ENCODE measurements at places on chromosomes 3 and 15.

DNA sequence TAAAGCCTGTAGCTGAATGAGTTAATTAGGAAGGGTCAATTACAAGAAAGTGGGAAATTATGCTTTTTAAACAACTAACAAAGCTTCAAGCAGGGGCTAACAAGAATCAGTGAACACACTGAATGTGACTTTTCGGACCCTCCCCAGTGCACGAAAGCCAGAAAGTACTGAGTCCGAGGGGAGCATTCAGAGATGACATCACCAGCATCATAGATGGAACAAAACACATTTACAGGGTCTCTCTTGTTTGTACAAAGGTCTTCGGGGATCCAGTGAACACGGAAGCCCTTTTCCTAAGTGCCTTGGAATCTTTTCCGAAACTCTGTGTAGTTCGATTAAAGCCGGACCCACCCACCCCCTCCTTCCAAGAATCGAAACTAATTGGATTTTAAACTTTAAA, 829 bp downstream of the DCP1A start:
- DNase-seq = peak; percentile 23

- DNase-seq = no peak
Measured at GRCh38 chr3:111923095-111923771, 55.6 kb upstream of the ABHD10 start.

- peak; percentile 26 for DNase-seq
Measured at GRCh38 chr3:112302881-112303763, 9.1 kb upstream of the SLC9C1 start.

- no peak for DNase-seq
Measured at GRCh38 chr3:120678984-120679383, 3.1 kb downstream of the HGD start.

DNA sequence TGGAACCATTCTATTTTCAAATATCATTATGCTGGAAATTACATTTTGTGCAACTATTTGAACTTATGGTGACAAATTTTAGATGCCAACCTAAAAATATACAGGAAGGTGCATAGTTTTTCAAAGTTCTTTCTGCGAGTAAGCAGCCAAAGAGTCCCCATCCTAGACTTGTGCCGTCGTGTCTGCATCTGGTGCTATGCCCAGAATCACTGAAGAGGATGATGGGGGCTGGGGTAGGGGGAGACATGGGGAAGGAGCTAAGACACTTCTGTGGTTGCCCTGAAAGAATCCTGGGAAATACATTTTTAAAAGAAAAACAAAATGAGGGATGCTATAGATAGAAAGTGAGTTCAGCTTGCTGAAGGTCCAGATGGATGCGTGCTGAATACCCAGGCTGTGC, 21.2 kb upstream of the FAM81A start:
- no peak for DNase-seq

- no peak for DNase-seq
Measured at GRCh38 chr3:21592828-21593227, 158.2 kb downstream of the ZNF385D start.

DNA sequence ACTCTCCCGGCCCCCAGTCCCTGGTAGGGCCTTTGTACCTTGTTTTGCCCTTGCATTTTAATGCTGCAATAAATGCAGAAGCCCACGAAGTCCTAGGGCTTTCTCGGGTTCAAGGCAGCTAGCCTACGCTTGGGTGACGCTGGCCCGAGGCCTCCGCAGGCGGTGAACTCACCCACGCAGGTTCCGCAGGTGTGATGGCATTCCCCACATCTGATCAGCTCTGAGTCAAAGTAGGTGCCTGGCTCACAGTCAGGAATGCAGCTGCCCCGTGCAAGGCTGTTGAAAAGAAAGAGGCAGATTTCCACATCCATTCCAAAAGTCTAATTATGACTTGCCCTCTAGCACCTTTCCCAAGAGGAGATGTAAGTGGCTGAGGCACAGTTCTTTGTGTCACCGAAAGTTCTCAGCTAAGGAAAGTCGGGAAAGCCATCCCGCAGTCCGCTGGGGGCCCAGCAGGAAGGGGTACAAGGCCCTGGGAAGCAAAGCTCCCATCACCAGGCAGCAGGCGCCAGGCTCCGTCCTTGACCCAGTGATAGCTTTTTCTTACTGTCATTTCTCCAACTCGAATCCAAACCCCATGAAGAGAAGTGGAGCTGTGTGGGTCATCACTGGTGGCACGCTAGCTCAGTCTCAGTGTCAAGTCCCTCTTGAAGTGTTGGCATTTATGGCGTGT, 23.2 kb upstream of the SNRPA1 start:
- DNase-seq = no peak

GRCh38 chr3:72746430-72747411, 101.5 kb downstream of the SHQ1 start:
- DNase-seq = no peak

DNA sequence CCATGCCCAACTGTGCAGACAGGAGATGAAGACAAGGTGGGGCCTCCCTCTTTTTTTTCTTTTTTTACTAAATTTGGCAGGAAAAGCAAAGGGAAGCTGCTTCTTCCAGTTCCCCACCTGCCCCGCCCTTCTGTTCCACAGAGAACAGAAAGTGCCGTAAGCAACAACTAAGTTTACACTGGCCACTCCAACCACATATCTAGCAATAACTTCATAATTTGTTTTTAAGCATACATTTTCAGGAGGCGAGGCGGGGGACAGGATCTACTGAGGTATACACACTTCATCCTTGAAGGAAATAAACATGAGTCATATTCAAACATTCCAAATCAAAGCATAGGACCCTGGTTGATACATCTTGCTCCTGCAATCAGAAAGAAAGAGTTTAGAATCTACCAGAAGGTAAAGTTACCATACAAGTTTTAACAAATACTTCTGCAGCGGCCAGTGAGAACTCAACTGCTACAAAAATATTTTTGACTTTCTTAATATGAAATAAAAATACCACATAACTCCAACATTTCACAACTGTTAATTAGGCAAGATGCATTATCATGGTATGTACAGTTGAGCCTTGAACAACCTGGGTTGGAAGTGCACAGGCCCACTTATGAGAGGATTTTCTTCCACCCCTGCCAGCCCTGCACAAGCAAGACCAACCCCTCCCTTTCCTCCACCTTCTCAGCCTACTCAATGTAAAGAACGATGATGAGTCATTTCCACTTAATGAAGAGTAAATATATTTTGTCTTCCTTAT, 50.7 kb downstream of the FOXP1 start:
- DNase-seq = peak; percentile 49

- no peak for DNase-seq
Measured at GRCh38 chr3:133910422-133910821, 14.7 kb upstream of the RAB6B start.

DNA sequence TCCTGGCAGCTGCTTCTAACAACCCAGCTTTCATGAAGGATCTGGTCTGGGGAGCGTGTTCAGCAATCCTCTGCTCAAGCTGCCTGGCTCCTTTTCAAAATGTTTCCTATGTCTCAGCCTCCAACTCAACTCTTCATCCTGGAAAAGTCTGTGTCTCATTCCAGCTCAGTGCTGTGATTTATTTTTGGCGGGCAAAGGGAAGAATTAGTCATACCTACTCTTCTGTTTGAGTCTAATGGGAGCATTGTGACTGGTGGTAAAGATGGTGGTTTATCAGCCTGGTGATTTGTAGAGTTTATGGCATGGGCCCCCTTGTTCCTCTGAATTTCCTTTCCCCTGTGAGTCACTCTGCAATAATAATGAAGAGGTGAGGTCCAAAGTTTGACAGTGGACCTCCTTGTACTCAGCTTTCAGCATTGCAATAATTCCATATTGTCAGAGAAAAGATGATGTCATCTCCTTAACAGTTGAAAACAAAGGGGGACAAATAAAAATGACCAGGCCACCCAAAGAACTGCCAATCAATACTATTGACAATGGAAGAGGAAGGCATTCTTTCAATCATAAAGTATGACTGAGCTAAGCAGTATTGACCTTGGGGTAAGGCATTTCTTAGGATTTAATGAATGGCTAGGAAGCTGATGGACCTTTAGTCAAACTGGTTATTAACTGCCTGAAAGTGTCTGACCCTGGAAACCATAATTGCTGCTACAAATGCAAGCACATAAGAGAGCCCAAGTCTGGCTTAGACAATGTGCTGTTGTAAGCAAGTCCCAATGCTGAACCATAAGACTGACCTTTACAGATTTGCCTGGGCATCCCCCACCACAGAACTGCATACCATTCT, 204.7 kb upstream of the MCTP2 start:
- DNase-seq = no peak

GRCh38 chr3:56845505-56845904, 43.8 kb upstream of the ARHGEF3 start:
- DNase-seq = no peak

DNA sequence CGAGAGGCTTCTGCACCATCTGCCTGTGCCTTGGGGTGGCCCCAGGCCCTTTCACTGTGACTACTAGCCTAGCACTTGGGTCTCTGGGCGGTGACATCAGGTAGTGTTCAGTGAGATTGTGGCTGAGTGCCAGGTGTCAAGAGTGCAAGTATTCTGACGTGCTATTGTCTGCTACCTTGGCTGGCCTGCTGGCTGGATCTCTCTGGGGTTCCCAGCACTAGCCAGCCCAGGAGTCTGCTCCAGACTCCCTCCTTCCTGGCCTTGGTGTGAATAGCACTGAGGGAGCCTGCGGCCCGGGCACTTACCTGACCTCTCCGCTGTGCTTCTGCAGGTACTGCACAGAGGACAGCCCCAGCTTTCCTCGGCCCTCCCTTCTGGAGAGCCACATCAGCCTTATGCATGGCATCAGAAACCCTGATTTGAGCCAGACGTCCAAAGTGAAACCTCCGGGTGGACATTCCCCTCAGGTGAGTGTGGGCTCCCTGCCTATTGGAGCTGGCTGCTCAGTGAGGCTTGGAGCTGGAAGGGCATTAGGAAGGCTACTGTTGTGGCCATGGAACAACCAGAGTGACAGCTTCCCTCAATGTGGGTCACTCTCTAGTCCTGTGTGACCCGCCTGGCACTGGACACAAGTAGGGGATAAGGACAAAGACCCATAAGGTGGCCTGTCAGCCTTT, 17.5 kb upstream of the ALPK3 start:
- DNase-seq = no peak

GRCh38 chr15:68924866-68925560, 5.3 kb upstream of the SPESP1 start:
- peak; percentile 89 for DNase-seq

- DNase-seq = no peak
Measured at GRCh38 chr3:32278714-32279113, 40.2 kb downstream of the CMTM8 start.

GRCh38 chr15:94411285-94411684, 179.9 kb downstream of the MCTP2 start:
- DNase-seq = no peak

DNA sequence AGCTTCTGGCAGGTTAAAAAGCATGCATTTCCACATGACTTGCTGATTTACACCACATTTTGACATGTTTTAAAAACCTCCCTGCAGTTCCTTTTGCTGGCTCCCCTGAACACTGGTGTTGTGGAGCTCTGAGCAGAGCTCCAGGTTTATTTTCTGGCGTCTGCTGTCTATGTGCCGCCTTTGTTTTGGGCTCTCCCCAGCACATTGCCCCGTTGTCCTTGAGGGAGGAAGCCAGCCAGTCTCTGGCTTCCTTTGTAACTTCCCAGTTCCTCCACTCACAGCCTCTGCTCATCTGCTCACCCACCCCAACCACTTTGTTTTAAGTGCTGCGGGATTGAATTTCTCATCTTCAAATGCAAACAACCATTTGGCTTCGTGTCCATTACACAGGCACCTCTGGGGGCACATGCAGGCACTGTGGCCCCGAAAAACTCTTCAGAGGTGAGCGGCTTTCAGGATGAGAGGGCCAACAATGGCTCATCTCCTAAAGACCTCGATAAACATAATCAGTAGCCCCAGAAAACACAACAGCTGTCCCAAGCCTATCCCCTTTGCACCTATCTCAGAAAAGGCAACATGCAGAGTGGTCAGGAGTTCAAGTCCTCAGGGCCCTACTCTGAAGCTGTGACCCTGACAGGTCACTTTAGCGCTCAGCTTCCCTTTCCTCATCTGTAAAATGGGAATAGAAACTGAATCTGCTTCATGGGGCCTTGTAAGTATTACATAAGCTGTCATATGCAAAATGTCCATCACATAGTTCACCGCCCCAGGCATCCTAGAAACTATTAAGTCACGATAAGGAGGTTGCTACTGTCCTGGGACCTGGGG, 1.3 kb upstream of the MEF2A start:
- DNase-seq = peak; percentile 46

DNA sequence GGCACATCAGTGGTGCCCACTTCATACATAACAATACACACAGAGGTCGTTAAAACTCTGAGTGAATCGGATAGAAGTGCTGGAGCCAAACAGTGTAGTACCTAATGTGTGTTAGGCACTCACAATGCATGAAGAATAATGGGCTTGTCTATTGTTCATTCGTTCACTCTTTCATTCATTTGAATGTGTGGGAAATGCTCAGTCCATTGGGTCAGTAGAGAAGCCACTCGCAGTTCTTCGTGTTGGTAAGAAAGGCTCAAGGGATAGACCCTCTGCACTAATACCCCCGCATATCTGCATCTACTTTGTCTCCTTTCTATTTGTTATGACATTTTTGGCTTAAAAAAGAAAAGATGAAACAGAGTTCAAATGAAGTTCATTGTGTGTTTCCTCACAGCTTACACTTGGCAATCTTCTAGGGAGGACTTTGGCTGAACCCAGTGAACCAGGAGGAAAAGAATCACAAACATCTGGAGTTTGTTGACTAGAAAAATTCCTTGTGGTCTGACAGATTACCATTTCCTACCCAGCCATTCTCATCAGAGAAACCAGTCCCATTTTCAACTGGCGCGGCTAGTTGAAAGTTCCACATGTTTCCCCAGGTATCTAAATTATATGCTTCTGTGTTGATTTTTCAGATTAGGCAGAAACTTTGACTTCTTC, 32.8 kb upstream of the MFSD1 start:
- DNase-seq = no peak

DNA sequence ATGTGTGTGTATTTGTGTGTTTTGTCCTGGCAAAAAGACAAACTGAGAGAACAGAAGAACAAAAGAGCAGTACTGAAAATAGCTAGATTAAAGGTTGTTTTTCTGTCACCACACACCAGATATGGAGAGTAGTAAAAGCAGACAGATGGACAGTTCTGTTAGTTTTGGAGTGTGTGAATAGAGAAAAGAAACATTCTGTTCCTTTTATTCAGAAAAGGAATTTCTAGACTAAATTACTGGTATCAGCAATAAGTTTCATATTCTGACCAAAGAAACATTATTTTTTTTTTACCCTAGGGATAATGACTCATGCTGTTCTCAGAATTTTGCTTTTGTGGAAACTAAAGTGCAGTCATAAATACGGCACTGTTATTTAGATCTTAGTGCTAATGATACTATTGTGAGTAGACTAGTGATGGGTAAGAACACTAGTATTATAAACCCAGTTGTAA, 32.9 kb downstream of the PIK3CA start:
- DNase-seq = peak; percentile 52

DNA sequence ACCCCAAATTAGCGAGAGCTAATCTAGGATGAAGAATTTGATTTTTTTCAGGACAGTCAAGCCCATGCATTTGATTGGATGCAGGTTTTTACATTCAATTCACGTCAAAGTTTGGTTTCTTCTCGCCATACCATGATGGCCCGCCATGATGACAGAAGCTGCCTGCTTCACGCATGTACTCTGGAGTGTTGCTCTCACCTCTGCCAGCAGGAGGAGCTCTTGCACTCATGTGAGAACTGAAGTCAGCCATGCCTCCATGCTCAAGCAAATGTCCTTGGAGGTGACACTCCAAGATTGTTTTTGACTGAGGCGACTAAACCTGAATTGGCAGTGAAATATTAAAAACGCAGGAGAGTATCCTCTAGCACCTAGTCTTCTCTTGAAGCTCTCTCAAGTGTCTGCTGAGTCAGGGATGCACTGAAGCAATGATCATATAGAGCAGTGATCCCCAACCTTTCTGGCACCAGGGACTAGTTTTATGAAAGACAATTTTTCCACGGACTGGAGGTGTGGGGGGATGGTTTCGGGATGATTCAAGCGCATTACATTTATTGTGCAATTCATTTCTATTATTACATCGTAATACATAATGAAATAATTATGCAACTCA, 120.9 kb downstream of the SAMMSON start:
- peak; percentile 84 for DNase-seq
